Left cardiac atrium (tissue), 4 donors: ENCODE measurements at places on chromosomes 5 and 9. TPM values are rescaled to one million over a fixed set of nuclear protein-coding genes. Genes with fewer than 3 reads are reported as not detected.
A peak's percentile ranks its signal among the peaks of the same experiment; 100 is the strongest.

DNA sequence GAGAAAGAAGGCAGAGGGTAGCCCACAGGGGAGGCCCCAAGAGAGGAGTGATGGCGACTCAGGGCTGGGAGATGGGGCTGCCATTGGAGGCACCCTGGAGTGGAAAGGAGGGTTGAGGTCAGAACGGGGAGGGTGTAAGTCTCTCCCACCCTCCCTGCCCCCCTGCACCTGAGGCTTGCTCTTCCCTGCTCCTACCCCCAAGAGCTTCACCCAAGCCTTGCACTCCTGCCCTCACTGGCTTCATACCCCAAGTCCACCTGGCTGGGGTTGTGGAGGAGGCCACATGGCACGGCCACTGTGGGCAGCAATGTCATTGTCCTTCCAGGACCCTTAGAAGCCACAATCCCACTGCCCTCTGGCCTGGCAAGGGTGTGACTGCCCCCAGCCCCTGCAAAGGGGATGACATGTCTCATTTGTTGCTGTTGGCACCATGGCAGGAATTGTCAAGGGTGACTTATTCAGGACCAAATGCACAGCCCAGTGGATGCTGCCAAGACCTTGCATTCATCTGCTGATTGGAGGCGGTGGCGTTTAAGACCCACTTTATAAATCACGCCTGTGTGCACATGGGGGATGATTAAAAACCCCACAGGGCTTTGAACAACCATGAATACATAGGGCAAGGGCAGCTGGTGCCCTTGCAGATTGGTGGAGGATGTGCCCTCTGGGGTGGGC lies 47.6 kb upstream of the RNU6ATAC start:
- DNase-seq = peak; percentile 6

GRCh38 chr5:54653956-54654614 lies 136.5 kb downstream of the SNX18 start:
- no peak for DNase-seq

Gene C1QTNF3
- total RNA-seq = 2.5 TPM

DNA sequence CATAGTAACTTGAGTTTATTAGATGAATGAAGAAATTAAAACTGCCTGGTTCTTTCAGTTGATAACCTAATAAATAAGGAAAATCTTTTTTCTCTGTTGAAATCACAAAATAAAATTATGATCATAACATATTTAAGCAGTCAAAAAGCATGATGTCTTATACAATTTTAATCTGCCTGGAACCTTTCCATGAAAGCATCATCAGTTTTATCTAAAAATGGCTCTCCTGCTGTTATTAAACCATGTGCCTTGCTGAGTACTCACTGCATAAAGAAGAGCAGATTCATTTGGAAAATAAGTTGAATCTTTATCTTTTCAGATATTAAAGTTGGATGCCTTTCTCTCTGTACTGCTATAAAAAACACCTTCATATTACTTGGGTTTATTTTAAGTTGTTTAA lies 148.8 kb downstream of the SLC24A2 start:
- no peak for DNase-seq

DNA sequence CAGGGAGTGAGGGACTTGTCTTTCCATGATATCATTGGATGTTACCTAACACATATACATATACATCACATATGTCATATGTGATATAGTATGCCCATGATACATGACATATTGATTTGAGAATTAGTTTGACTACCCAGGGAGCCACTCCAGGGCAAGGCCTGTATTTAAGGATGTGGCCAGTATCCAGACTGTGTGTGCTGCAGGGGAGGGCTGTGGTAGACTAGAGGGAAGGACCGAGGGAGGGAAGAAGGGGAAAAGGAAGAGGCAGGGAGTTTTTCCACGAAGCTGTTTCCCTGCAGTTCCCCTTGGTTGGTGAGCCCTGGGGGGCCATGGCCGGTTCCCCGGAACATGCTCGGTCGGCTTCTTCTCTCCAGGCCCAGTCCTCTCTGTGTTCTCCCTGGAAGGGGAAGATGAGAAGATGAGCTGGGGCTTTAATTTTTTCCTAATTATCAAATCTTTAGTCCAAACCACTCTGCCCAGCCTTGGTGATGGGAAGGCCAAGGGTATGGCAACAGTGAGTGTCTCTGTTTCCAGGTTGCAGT lies 48.7 kb downstream of the NSUN2 start:
- DNase-seq = no peak

DNA sequence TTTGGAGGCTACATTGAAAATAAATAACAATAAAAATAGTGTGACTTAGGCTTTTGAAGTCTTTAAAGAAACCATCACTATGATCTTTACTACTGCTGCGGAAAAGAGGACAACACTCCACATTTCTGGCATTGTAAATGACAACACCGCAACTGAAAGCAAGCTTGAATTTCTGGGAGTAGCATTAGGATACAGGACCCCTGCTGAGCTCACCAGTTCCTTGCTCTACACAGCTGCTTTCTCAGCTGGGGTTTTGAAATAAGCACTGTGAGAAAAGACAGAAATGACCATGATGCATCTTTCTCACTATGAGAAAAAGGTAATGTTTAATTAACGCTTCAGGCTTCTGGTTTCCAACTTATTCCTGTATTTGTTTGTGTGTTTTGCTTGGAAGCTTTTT lies 168.0 kb downstream of the TAF11L14 start:
- DNase-seq = no peak

GRCh38 chr9:98860871-98861293 lies 53.4 kb downstream of the GALNT12 start:
- peak; percentile 85 for DNase-seq

Gene DMRT3
- total RNA-seq = not detected

- no peak for DNase-seq
Observed at GRCh38 chr5:124245276-124245675, 501.2 kb downstream of the ZNF608 start.

- DNase-seq = no peak
Observed at GRCh38 chr5:81790336-81790735, 39.4 kb upstream of the SSBP2 start.

Gene C5orf52
- not detected for total RNA-seq

Gene CDC20B
- total RNA-seq = not detected

GRCh38 chr5:68771221-68771620 lies 322.6 kb upstream of the SLC30A5 start:
- no peak for DNase-seq

- DNase-seq = no peak
Observed at GRCh38 chr9:91360551-91361290, 997 bp downstream of the AUH start.

Gene PCDHGA9
- total RNA-seq = 4.0 TPM

DNA sequence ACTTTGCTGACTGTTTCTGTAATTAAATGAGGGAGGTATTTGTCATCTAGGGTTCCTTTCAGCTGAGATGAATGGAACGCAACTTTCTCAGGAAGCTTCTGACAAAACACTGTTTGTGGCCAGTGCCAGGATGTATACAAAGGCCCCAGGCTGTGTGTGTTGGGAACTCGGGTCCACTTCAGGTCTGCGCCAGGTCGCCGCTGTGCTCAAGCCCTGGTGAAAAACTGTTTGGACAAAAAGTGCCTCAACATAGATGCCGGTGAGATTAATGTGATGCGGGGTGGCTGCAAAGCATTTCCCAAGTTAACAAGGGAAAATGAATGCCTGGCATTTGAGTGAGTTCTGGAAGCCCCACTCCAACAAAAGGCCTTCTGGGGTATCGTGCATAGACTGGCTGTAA lies 156.4 kb downstream of the GABBR2 start:
- no peak for DNase-seq

Gene CDC25C
- 0.21 TPM for total RNA-seq

DNA sequence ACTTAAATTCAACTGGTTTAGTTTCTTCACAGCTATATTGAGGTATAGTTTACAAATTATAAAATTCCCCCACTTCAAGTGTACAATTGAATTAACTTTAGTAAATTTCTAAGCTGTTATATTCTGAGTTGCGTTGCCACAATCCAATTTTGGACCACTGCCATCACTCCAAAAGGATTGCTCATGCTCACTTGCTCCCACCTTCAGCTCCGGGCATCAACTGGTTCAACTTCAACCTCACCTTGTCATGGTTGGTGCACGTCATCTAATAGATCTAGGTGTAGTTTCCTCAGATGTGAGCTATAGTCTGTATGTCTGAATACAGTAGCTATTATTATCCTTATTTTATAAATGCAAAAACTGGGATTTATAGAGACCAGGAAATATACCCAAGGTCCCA lies 942.5 kb upstream of the WWC1 start:
- no peak for DNase-seq
